Testis (tissue), 5 donors: ENCODE measurements at places on chromosomes 7 and 10.

DNA sequence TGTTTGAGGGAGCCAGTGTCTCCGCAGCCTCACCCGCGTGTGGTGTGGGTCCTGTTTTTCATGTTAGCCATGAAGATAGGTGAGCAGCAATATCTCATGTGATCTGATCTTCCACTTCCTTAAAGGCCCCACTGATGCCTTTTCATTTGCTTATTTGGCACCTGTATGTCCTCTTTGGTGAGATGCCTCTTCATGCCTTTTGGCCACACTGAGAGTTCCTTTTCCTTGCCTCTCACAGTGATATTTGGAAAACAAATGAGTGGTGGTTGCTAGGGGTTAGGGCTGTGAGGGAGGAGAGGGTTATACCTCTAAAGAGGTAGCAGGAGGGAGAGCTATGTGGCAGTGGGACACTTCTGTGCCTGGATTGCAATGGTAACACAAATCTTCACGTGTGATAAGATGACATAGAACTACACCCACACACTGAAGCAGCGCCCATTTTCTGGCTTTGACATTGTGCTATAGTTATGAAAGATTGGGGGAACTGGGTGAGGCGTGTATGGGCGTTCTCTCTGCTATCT, 90.4 kb upstream of the TNS3 start:
- DNase-seq, result no peak

DNA sequence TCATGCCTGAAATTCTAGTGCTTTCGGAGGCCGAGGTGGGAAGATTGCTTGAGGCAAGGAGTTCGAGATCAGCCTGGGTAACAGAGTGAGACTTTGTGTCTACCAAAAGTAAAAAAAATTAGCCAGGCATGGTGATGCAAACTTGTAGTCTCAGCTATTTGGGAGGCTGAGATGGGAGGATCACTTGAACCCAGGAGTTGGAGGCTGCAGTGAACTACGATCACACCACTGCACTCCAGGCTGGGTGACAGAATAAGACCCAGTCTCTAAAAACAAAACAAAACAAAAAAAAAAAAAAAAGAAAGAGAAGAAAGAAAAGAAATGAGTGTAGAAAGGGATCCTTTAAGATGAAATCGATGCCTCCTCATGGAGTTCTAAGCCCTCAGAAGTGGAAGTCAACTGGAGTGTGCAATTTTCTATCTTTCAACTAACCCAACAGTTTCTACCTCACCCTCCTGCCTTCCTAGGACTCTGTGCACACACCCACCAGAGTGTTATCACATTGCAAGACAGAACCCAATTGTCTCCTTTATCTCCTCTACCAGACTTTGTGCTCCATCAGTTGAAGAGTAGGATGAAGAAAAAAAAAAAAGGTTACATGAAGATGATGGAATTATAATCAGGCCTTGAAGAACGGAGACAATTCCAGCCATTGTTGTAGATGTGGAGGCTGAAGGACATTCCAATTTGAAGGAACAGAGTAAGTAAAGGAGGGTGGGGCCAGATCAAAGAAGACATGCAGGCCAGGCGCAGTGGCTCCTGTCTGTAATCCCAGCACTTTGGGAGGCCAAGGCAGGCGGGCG, 26.9 kb downstream of the NYAP1 start:
- DNase-seq, result peak; percentile 76

DNA sequence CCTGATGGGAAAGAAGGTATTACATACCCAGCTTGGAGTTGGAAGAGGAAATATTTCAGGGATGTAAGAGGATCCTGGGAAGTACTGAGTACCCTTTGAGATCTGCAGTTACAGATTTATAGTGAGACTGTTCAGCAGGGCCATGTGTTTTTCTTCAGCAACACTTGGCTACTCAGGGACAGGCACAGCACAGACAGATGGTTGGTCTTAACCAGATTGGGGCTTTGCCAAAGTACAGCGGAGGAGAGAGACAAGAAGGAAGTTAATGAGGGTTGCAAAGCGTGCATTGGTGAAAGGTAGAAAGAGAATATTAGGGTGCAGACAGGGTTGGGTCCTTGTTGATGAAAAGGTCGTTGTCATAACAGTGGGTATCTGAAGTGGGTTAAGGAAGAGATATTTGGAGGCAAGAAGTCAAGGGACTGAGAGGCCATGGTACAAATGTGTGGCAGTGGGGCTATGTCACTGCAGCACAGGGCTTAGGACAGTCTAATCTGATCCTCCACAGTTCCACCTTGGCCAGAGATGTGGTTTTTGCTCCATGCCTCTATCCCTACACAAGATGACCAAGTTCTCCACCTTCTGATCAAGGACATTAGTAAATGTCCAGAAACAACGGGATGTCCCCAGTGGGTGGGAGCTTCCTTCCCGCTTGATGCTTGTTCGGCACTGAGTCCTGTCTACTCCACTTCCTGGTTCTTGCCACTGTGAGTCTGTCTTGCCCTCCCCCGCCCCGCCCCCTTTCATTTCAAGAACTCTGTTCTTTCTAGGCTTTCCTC, 18.9 kb upstream of the DNAJC1 start:
- DNase-seq, result no peak

DNA sequence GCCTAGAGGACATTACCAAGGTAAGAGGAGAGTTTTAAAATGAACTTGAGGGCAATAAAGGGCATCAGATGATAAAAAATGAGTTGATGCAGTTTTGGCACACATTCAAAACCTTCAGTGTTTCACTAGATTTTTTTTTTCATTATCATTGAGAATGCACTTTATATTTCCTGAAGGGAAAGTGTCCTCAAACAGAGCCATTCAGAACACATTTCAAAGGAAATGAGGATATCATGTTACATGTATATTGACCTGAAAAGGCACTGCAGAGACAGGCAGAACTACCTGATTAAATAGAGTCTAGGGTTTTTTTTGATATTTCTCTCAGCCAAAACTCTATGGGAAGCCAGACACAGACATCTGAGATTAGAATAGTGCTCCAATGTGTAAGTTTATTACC, 454.0 kb downstream of the NEBL start:
- DNase-seq, result no peak

- no peak for DNase-seq
Measured at GRCh38 chr10:132564690-132565089, 27.1 kb downstream of the INPP5A start.

GRCh38 chr7:88117325-88117724, 102.5 kb downstream of the SRI start:
- no peak for DNase-seq

DNA sequence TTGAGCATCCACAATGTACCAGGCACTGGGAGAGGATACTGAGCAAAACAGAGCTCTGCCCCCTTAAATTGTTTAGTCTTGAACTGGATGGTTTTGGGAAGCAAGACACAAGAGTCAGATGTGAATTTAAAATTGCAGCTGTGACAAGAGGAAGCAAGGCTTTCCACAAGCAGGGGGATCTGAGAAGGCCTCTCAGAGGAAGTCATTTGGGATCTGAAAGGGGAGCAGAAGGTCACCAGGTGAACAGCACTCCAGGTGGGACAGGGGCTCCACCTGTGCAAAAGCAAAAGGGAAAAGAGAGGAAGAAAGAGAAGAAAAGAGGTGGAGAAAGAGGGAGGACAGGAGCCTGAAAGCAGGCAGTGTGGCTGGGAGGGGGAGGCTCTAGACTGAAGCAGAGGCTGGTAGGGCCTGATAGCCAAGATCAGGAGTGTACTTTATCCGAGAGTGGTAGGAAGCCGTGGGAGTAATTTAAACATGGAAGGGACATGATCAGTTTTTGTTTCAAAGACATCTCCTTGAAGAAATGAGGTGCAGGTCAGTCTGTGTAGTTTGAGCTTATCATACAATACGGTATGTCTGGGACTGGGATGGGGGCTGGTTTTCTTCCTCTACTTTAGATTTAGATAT, 76.1 kb upstream of the DUSP5 start:
- no peak for DNase-seq

- DNase-seq, result no peak
Measured at GRCh38 chr7:77447616-77448015, 31.5 kb upstream of the GSAP start.

DNA sequence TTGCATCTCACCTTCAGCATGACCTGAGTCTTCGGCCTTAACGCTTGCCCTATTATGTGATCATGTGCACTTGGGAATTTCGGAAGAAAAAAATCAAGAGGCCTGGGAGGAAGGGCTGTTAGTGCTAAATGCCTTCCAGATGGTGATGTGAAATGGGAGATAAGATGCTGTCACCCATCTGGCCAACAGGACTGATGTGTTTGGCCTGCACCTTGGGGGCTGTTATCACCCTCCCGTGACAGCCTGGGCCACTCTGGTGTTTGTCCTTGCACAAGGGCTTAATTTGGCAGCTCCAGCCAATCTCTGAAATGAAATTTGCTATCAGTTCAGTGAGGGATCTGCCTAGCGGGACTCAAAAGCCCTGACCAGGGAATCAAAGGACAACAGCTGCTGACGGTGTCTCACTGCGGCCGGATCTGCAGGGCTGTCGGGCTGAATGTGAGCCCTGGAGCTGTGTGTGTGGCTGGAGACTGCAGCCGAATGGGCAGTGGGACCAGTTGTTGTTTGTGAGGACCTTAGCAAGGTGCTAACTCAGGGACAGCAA, 131.4 kb upstream of the BTBD16 start:
- DNase-seq, result no peak

DNA sequence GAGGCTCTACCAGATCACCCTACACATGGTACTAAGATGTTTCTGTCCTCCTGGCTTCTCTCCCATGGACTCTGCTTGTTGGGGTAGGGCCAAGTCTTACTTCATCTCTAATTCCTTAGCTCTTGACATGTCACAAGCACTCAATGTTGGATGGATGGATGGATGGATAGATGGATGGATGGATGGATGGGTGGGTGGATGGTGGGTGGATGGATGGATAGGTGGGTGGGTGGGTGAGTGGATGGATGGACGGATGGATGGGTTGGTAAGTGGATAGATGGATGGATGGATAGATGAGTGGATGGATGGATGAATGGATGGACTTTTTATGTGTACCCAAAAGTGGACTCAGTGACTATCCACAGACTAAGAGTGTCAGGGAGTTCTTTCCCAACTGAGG, 28.5 kb downstream of the HSPA12A start:
- DNase-seq, result no peak

DNA sequence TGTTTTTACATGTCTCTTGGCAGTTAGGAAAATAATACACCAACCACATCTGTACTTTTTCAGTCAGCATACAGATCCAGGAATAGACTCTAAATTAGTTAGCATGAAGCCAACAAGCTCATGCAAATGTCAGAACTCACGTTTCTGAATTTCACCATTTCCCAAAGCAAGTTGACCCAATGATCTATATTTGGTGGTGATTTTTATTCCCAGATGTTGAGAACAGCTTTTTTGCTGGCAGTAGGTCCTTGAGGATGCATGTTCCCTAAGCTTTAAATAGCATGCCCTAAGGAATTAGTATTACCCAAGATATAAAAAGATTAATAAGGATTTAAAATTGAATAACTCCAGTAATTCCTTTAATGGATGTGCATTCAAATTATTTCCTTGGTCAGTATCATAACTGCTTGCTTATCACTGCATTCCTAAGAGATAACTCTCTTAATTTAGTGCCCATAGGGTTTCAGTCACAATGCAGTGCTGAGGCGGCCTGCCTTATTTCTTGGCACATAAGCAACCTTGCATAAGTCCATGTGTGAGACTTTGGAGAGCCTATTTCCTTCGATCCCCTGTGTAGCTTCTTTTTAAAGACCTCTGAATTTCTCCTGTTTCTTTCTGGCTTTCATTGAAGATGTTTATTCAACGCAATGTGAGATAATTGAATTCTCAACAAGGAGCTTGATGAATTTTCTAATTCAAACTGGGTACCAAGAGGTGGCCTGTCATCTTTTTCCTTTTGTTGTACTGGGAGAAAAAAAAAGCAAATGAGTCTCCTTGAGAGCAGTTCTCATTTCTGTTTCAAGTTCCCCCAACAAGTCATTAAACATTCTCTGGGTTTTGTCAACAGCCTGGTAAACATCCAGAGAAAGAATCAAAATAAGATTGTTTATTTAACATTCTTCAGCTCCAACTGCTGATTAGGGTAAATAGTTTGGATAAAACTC, 135.3 kb upstream of the MEOX2 start:
- DNase-seq, result peak; percentile 18
